Central memory CD4-positive, alpha-beta T cell (primary cell): ENCODE measurements at places on chromosomes 6 and 20.

DNA sequence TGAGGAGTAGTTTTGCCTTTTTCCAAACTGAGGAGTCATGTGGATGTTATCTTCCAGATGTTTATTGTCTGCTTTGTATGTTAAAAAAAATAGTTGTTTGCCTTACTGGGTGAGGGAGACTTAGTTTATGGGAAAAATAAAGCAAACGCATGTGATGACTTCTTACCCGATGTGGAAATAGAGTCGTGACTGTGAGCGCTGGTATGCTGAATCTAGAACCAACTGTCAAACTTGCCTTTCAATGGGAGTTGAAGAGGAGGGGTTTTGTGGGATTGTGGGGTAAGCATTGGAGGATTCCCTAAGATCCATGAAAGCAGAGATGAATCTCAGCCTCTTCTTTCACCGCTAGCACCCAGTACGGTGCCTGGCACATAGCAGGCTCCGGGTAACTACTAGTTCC lies 5.3 kb downstream of the DCBLD1 start:
- DNase-seq: no peak

DNA sequence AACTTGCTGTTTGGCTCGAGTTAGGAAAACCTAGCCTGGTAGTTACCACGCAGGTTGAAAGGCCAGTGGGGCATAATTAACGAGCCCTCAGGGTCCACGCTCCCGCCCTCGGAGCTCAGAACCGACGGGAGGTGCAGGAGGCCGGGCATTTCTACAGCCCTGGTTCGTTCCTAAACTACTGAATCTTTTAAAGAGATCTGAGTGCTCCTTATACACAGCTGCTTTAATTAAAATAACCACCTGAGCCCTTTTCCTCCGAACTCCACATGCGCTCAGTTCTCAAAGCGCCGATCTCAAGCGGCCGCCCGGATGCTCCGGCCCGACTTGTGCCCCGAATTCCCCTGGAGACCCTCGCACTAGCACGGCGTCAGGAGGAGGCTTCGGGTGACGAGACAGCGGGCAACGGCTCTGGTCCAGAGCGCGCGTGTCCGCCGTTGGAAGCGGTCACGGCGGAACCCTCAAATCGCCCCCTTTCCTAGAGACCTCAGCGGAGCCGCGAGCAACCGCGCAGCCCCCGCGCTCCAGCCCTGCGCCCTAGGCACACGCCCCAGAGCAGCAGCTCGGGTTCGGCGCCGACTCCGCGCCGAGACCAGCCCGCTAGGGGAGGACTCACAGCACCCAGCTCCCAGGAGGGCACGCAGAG lies 397 bp downstream of the WDR27 start:
- no peak for DNase-seq

GRCh38 chr20:57316795-57317201 lies 12.8 kb upstream of the SPO11 start:
- no peak for DNase-seq

DNA sequence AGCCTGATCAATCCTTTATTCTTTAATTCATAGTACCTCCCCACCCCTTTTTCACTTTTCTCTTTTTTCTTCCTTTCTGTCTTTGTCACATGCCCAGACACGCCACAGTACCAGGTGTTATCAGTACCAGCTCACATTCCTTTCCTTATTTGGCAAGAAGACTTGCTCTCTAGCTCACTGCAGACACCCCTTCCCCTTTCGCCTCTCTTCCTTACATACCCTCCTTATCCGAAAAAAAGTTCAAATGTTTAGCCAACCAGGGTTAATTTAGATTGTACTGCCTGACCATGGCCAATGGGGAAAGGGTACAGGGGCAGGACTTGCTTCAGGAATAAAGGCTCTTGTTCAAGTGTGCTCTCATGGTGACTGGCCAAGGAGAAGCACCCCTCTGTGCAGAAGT lies 9.3 kb upstream of the SIRPB2 start:
- DNase-seq: no peak
